ENCODE measurements at places on chromosomes 3 and 15.
A peak's percentile ranks its signal among the peaks of the same experiment; 100 is the strongest.

DNA sequence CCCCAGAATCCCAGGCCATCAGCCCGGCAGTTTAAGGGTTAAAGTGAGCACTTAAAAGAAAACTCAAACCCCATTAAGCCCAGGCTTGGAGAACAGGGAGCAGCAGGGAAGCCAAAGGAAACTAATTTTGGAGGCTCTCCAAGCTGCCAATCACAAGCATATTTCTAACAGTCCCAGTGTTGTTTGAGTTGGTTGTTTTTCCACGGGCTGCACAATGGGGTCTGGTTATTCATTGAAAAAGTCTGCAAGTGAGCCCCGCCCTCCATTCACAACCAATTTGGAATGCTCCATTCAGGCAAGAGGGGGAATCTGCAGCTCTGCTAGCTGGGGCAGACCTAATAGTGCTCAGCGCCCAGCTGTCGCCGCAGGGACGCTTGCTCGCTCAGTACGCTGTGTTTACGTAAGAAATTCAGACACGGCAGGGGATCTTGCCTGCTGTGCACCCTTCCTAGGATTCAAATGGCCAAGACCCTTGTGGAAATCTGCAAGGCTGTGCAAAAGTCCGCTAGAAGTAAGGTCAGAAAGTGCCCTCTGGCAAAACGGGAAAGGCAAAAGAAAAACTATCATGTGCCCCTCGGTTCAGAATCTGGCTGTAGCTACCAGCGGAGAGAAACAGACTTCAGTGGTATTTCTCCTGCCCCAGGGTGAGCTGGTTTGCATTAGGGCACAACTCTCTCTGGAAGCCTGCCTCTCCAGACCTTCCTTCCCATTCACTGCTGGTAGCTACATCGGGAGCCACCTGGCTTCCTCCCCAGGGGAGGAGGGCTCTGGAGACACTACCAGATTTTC lies 11.0 kb downstream of the ETV5 start:
- peak; percentile 90 for DNase-seq

DNA sequence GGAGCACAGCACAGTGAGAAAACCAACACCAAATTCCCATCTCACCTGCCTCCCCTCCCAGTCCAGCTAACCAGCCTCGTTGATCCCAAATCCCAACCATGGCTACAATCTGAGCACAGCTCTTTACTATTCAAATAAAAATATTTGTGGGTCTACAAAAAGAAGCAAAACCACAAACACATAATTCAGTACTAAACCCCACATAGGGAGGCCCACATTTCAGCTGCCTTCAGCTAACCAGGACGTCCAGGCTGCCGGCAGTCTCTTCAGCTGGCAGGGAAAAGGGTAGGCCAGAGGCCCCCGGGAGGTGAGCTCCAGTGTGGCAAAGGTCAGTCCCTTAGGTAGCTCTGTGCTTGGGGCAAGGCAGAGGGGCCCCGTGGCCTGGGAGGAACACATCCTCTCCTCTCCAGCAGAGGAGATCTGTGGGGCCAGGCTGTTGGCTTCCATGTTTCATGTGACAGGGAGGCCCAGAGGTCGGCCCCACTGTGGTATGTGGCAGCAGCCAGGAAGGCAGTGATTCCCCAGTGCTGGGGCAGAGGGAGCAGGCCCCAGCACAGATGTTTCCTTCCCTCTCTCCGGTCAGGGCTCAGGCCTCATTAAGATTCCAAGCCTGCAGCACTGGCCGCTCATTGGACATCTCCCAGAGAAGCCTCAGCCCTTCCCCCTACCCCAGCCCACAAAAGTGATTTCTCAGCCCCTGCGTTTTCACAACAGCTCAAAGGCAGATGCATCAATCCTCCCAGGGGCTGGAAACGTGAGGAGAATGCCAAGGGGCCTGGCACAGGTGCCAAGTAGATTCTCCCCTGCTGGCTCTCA lies 381.4 kb downstream of the NTRK3 start:
- DNase-seq: no peak

- DNase-seq: peak; percentile 66
Measured at GRCh38 chr15:56040081-56041035, 46.9 kb upstream of the NEDD4 start.

DNA sequence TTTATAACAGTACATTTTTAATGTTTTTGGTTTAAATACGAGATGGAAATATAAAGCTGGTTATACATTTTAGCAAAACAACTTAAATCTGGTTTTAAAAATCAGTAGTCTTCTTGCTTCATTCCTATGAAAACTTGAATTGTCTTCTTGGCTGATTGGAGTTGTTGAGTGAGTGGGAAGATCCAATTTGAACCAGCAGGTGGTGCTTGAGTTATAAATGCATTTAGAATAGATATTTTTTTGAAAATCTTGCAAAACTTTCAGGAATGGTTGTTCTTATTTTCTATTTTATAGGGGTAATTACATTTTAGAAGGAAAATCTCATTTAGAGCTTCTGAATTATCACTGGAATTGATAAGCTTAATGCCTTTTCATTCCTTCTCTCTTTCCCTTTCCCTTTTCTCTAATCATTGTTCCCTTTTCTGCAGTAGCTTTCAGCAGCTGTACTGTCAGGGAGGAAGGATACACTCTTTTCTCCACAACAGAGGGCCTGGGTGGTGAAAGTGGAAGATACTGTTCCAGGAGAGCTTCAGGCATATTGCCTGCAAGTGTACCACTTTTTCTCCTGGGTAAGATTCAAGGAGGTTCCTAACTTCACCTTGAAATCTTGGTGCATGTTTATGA lies 335.6 kb downstream of the NLGN1 start:
- DNase-seq: no peak

- DNase-seq: peak; percentile 28
Measured at GRCh38 chr3:120864541-120864940, 43.5 kb upstream of the STXBP5L start.

Data from NCI-H1436 (cell line).